A549 treated with RU486 at 1 μM for 4 hours (cell line): ENCODE measurements at places on chromosomes 7 and 10. TPM values are rescaled to one million over a fixed set of nuclear protein-coding genes. Genes with fewer than 3 reads are reported as not detected.

OR13A1 gene
- total RNA-seq, result not detected in 5 replicates

SFRP5 gene
- total RNA-seq, result 1.9 to 2.5 TPM (median 2.3 TPM) in 5 replicates

AGFG2 gene
- total RNA-seq, result 9.7 to 15.0 TPM (median 14.0 TPM) in 5 replicates

ATP5F1C gene
- total RNA-seq, result 274 to 340 TPM (median 279 TPM) in 5 replicates

DNAH11 gene
- 0.04 to 0.41 TPM (median 0.23 TPM) in 5 replicates for total RNA-seq

PNLIPRP2 gene
- total RNA-seq, result 0.10 to 0.32 TPM in 2 of 5 replicates, not detected in the others

PUS7 gene
- total RNA-seq, result 22.6 to 36.6 TPM (median 29.3 TPM) in 5 replicates
